HCT116 (cell line): ENCODE measurements at places on chromosomes 7 and 10. TPM values are rescaled to one million over a fixed set of nuclear protein-coding genes. Genes with fewer than 3 reads are reported as not detected.
A peak's percentile ranks its signal among the peaks of the same experiment; 100 is the strongest.

DNA sequence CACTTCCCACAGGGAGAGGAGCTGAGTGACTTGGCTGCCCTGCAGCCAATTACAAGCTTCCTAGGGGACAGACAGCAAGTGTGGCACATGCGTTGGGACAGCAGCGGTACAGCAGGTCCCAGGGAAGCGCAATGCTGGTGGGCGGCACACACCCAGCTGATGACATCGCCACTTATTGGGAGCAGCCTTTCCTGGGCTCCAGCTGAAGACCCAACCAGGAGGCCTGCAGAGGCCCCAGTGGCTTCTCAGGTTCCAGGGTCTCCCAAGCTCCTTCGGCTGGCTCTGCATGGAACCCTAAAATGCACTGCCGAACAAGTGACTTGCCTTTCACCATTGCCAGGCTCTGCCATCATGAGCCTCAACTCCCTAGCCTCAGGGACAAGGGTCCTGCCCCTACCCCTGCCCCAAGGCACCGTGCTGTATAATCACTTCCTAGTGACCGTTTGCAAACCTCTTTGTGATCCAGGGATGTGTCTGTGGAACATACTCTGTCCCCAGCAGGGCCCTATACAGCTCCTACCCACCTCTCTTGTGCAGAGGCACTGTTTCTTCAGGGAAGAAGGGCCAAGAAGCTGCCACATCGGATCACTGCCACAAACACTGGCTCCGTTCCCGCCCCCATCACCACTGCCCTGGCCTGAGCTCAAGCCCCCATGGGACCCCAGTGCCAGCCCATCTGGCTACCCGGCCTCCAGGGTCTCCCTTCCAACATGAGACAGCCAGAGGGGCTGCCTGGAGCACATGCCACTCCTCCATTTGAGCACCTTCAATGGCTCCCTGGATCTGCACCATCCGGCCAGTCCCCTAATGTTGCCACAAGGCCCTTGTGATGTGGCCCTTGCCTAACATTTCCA, 19.3 kb upstream of the SLIT1 start:
- H3K27ac ChIP-seq: no peak overlapping the region
- no peak for DNase-seq
- no peaks in the 10 kb centered on the region for H3K4me1 ChIP-seq
- no peaks in the 10 kb centered on the region for H3K36me3 ChIP-seq
- no peak overlapping the region for H3K4me3 ChIP-seq

DNA sequence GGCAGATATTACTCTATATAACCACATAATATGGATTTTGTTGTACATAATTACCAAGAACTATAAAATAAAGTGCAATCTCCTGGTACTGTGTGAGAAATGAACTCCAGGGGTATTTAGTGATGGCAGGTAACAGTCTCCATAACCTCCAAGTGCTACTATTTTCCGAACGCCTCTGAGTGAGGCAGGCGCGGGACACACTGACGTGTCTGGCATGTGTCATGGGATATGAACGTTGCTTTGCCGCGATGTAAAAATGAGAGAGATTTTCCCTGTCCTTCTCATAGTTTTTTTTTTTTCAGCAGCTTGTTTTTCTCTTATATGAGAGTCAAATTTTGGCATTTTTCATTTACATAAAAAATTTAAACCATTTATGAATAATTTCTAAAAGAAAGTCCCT, 3.6 kb downstream of the ADARB2 start:
- H3K4me1 ChIP-seq: no peaks in the 10 kb centered on the region
- no peak for DNase-seq
- H3K27ac ChIP-seq: no peak overlapping the region
- no peaks in the 10 kb centered on the region for H3K27me3 ChIP-seq
- H3K4me3 ChIP-seq: no peak overlapping the region

DNA sequence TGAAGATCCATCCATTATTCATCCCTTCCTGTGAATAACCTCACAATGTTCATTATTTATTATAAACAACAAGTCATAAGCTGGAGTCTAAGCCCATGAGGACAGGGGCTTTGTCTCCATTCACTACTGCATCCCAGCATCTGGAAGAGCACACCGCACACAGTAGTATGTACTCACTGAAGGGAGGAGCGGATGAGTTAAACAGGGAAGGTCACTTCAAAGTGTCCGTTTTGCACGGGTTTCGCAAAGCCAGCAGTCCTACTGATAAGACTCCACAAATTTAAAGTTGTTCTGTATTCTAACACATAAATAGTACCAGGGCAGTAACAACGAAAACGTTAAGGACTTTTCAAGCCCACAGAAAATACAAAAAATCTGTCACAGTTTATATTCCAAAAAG, 167.9 kb downstream of the PARD3 start:
- no peaks in the 10 kb centered on the region for H3K36me3 ChIP-seq
- no peaks in the 10 kb centered on the region for H3K27me3 ChIP-seq
- DNase-seq: no peak
- no peak overlapping the region for H3K4me3 ChIP-seq
- H3K27ac ChIP-seq: no peak overlapping the region

DNA sequence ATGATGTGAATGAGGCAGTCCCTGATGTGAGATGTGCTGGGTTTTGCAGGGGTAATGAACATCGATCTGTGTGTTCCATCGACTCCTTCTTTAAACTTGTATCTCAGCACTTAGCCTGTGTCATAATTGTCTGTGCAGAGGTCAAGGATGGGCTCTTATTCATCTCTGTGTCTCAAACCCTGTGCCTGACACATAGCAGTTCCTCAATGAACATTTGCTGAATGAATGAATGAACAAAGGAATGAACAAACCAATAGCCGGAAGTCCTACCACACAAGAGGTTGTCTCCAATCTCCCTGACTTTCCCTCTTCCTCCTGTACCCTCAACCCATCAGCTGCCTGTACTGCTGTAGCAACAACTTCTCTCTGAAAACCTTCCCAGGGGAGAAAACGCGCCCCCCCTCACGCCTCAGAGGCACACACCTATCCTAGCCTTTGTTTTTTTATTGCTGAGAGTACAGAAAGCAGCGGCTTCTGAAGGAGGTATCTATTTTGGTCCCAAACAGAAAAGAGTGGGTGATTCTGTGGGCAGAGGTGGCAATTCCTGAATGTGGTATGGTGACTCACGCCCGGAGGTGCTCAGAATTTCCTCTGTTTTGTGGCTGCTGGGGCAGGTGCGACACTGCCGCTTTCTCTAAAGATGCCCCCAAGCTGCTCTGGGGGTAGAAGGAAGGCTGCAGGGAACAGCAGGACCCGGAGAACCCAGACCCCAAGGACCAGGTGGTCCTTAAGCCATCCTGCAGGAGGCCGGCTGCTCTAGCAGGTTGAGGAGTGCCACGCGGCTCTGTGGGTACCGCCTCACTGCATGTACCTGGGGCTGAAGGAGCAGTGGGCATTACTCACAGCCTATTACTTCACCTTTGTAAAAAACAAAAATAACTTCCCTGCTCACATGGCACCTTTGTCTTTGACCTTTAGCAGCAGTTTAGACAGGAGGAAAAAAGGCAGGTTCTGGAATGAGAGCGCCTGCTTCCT, 9.6 kb downstream of the IL2RA start:
- peaks cover 18% of the 10 kb centered on the region; the same call in 1 of the 2 replicates for H3K27me3 ChIP-seq
- H3K36me3 ChIP-seq: no peaks in the 10 kb centered on the region
- no peak overlapping the region for H3K4me3 ChIP-seq
- no peak overlapping the region for H3K27ac ChIP-seq

DNA sequence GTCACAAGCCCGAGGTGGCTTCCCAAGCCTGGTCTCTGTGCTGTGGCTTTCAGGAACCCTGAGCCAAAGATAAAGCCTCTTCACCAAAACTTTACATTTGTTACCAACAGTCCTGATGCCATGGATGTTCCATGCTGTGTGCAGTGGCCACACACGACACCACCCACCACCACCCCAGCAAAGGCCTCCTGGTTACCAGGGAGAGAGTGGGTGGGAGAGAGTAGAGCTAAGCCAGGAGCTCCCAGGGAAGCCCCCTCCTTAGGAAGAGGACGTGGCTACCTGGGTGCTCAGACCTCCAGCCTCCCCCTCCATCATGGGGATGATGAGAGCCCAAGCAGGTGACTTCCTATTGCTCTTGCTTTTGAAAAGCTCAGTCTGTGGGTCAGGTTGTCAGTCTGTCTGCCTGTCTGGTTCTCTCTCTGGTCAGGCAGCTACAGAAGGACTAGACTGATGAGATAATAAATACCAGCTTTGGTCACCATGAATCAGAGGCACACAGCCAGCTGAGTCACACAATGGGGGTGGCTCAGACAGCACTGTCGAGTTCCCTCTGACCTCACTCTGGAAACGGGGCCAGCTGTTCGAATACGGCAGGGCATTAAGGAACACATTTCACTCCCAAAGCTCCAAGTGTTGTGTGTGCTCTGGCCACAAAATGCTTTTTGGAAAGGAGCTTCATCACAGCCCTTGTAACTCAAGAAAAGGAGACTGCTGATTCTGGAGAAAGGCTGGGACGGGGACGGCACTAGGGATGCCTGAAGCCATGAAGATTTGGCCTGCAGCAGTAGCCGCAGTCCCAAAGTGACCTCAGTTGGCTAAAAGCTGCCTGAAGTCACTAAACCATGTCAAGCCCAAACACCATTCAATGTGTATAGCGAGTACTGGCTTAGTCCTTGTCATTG, 166.0 kb downstream of the FANK1 start:
- no peak overlapping the region for H3K27ac ChIP-seq
- peak; percentile 82 for DNase-seq
- H3K27me3 ChIP-seq: peaks cover 71% of the 10 kb centered on the region
- peaks cover 31% of the 10 kb centered on the region for H3K4me1 ChIP-seq

GRCh38 chr10:16769331-16769730, 47.9 kb downstream of the RSU1 start:
- no peaks in the 10 kb centered on the region for H3K4me1 ChIP-seq
- no peaks in the 10 kb centered on the region for H3K27me3 ChIP-seq
- no peak overlapping the region for H3K4me3 ChIP-seq
- H3K36me3 ChIP-seq: no peaks in the 10 kb centered on the region

- no peaks in the 10 kb centered on the region for H3K4me1 ChIP-seq
- no peak overlapping the region for H3K4me3 ChIP-seq
- no peaks in the 10 kb centered on the region for H3K36me3 ChIP-seq
- DNase-seq: no peak
- H3K27ac ChIP-seq: no peak overlapping the region
- H3K27me3 ChIP-seq: no peaks in the 10 kb centered on the region
These were observed 6.9 kb upstream of the WIPI2 start for GRCh38 chr7:5183155-5183554.

DNA sequence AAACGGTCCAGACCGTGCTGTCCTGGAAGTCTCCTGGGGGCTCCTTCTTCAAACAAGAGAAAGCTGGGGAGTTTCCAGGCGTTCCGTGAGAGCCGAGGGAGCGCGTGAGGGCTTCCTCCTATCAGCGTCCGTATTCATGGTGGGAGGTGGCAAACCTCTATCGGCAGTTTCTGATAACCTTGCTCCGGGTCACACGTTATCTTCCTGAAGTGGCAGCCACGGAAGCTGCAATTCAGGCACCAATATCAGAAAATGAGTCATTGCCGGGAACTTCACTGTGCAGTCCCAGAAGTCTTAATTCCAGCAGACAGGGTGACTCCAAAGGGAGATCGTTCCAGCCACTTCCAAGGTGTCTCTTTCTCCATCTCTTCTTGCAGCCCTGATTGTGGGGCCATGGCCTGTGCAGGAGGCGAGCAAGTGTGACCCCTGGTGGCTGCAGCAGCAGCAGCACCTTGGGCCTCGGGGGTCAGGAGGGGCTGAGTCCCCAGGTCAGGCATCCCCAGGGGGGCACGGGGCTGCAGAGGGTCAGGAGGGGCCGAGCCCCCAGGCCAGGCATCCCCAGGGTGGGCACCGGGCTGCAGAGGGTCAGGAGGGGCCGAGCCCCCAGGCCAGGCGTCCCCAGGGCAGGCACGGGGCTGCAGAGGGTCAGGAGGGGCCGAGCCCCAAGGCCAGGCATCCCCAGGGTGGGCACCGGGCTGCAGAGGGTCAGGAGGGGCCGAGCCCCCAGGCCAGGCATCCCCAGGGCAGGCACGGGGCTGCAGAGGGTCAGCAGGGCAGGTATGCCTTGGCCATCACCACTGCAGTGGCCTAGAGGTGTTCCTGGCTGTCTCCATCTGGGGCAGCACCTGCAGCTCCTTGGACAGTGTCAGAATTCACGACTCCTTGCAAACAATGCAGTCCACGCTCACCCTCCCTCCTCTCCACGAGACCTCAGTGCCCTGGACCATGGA, 538.7 kb downstream of the DNAJB6 start:
- H3K27ac ChIP-seq: no peak overlapping the region
- peak overlapping the region; percentile 18; the same call in 1 of the 2 replicates for H3K4me3 ChIP-seq
- peaks cover 9% of the 10 kb centered on the region for H3K4me1 ChIP-seq
- H3K27me3 ChIP-seq: no peaks in the 10 kb centered on the region
- no peaks in the 10 kb centered on the region for H3K36me3 ChIP-seq

MAT1A gene
- 1.6 TPM for total RNA-seq
